IMR-90 (cell line): ENCODE measurements at places on chromosomes 5 and 9. TPM values are rescaled to one million over a fixed set of nuclear protein-coding genes. Genes with fewer than 3 reads are reported as not detected.

DNA sequence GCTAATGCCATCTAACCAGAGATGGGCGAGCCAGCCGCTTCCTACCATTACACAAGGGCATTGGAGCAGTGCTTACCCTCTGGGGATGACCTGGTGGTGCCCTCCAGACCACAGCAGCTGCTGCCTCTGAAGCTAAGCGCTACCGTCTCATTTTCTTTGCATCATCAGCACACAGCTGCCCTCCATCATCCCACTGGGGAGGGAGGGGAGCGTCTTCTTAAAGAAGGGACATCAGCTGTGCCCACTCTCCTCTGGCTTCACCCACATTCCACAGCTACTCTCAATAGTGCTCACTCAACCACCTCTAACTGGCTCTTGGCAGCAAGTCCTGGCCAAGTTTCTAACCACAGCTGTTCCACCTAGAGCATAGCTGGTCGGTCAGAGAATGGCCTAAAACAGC is 503.4 kb downstream of the NFIB start:
- no peak for DNase-seq

DNA sequence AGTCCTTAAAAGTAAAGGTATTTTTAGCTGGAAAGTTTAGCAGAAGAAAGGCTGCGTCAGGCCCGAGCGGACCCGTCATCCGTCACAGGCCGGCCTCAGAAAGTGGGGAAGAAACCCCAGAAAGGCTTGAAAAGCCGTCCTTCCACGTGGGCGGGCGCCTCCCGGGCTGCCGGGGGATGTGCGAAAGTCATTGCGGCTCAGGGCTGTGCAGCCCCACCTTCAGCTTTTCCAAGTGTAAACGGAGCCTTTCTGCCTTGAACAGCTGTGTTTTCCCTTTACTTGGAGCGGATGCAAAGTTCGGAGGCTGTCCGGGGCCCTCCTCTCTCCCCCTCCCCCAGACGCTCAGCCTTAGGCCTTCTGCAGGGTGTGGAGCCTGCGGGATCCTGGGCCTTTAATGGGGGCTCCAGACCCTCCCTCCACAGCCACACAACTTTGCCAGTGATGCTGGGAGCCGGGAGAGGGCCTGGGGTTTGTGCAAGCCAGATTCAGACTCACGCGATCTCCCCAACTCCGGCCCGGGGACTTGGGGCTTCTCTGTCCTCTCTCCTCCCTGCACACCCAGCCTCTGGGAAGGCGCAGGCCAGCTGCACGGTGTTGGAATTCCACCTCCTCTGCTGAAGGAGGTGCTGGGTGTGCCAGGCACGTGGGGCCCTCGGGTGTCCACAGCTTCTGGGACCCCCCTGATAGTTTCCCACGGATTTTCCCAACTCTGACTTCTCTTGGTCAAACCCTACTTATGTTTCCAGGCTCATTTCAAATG is 95.5 kb upstream of the RAPGEF1 start:
- DNase-seq: peak; percentile 22

Gene ANKRD18B
- 13.4 and 14.7 TPM in 2 replicates for total RNA-seq

Gene TEK
- total RNA-seq: 10.8 and 11.7 TPM in 2 replicates

DNA sequence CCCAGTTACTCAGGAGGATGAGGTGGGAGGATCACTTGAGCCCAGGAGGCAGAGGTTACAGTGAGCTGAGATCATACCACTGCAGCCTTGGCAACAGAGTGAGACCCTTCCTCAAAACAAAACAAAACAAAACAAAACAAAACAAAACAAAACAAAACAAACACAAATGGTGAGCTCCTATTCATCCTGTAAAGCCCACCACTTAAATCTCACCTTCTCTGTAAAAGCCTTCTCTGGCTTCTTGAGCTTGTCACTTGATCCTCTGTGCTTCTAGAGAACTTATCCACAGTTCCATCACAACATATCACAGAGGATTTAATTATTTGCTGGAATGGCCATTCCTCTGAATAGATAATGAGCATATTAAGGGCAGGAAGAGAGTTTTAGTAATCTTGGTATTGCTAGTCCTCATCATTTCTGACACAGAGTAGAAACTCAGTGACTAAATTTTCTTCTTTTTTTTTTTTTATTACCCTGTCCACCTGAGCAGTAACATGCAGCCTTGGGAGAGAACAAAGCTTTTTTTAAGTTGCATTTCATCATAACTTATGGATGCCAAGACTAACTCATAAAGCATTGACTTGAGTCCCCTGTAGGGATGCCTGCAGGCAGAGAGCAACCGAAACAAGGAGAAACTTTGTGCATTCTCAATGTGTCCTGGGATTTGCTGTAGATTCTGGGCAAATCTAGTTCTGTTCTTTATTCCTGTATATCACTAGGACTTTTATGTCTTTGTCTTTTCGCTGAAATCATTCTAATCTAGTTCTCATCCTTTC is 13.0 kb upstream of the HSPA9 start:
- DNase-seq: no peak

Gene ACTBL2
- 1.6 and 1.7 TPM in 2 replicates for total RNA-seq

Gene RMRP
- 13,690 and 21,707 TPM in 2 replicates for total RNA-seq

Gene ARID3C
- total RNA-seq: not detected in 2 replicates

Gene GDF9
- 0.18 and 0.28 TPM in 2 replicates for total RNA-seq

DNA sequence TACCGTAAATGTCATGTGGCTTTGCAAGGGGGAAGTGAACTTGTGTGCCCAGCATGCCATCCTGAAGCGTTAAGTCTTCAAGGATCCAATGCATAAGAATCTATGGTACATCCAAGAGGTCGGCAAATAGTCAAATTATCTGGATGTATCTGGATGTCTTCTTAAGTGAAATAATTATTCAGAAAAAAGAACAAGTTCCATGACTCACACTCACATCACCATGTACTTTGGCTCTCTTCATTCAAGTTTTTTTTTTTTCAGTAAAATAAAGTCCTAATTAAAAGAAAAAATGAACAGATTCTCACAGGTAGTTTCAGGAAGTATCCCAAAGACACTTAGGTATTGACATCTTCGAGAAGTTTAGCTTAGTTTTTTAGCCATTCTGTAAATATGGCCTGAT is 62.7 kb upstream of the MEGF10 start:
- DNase-seq: peak; percentile 7

DNA sequence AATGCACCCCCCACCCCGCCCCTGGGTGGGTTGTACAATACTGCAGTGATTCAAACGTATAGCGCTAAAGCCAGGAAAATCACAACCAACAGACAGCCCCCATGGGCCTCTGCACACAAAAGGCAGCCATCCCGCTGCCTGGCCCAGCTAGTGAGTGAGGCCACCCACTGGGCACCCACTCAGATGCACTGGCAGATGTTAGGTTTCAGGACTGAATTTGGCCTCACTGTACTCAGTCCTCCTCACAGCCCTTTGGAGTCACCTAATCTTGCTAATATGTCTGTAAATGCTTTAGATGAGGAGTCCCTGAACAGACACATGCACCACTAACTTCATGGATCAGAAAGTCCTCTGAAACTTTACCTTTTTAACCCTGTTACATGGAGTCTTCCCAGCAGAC is 87.7 kb downstream of the FSTL4 start:
- no peak for DNase-seq
